Liver (tissue), 10 donors: ENCODE measurements at places on chromosomes 2 and 18.

DNA sequence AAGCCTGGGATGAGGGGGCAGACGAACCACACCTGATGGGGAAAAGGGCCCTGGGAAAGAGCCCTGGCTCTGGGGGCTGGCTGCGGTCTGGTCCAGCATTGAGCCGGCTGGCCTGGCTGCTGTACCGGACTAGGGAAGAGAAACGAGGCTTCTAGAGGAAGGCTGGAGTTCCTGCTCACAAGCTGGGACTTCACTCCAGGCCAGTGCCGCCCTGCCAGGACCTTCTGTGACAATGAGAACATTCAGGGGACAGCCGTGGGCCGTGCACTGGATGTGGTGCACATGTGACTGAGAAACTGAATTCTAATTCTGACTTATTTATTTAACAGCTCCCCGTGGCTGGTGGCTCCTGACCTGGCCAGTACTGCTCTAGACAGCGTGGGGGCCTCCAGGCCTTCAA, 269.3 kb downstream of the HDAC4 start:
- no peak for DNase-seq

DNA sequence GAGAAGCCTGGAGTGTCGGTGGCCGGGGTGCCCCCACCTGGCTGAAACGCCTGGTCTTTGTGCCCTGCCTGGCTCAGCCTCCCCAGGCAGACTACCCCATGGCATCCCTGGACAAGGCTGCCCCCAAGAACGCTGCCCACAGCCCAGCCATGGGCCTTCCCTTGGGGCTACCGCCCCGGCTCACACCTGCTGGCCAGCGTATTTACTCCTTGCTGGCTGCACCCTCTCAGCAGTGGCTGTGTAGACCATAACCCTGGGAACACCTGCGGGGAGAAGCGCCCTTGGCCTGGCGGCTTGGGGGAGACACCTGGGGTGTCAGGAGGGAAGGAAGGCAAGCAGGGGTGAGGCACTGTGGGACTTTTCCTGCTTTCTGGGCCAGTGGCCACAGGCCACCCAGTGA, 17.3 kb downstream of the CAPN10 start:
- no peak for DNase-seq

DNA sequence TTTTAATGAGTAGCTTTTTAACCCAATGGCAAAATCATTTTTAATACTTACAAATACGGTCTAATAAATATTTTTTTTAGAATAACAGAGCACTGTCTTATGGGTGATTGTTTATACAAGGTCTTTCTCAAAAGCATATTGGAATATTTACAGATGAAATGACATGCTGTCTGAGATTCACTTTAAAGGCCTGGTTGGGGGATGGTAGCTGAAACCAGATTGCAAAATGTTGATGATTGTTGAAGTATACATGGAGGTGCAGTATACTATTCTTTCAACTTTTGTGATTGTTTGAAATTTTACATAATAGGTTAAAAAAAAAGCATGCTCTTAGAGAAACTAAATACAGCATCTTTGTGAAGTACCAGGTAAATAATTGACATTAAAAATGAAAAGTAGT, 111.2 kb downstream of the FMNL2 start:
- DNase-seq: no peak

DNA sequence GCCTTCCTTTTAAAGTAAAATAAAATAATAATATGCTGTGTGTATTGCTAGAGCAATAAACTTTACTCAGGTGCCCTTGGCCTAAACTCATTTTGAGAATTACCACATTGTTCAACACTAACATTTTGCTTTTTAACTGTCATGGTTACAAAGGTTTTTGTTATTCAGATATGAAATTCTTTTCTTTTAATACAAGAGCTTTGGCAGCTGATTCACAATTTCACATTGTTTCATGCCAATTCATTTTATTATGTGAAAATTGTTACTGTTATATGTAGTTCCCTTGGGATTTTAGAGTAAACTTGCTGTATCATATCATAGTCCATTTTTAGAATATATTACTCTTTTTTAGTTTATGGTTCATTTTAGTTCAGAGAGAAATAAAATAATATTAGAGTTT, 65.8 kb upstream of the ZNF804A start:
- no peak for DNase-seq
